Naive thymus-derived CD4-positive, alpha-beta T cell (primary cell): ENCODE measurements at places on chromosomes 11 and 22. TPM values are rescaled to one million over a fixed set of nuclear protein-coding genes. Genes with fewer than 3 reads are reported as not detected.

- no peak for DNase-seq
- no peak overlapping the region for H3K4me3 ChIP-seq
- H3K27me3 ChIP-seq = no peaks in the 10 kb centered on the region
- H3K36me3 ChIP-seq = peaks cover 9% of the 10 kb centered on the region
Observed at GRCh38 chr22:45704648-45705047, 33.0 kb downstream of the ATXN10 start.

DNA sequence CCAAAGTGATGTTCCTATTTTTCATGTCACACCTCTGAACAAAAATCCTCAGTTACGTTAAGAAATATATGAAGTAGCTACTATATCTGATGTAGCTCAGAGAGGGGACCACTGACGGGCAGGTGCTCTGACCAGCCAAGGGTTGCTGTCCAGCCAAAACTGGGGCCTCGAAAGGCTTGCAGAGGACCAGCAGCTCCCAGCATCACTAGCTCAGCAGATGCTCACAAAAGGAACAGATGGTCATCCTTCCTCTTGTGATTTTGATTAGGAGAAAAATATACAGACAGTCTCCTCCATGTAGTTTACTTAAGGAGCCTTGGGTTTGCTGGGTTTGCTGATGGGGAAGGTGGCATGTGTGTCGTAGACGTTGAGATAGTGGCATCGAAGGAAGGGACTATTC is 374.6 kb upstream of the B3GAT1 start:
- DNase-seq = no peak
- H3K27me3 ChIP-seq = no peaks in the 10 kb centered on the region
- no peak overlapping the region for H3K4me3 ChIP-seq
- no peaks in the 10 kb centered on the region for H3K36me3 ChIP-seq
- no peaks in the 10 kb centered on the region for H3K4me1 ChIP-seq

GRCh38 chr11:133467686-133468085 is 64.6 kb downstream of the OPCML start:
- no peaks in the 10 kb centered on the region for H3K36me3 ChIP-seq
- H3K27me3 ChIP-seq = no peaks in the 10 kb centered on the region
- no peak overlapping the region for H3K4me3 ChIP-seq
- no peak overlapping the region for H3K27ac ChIP-seq

GRCh38 chr11:662689-663274 is 25.7 kb downstream of the DRD4 start:
- no peaks in the 10 kb centered on the region for H3K4me1 ChIP-seq
- H3K27ac ChIP-seq = no peak overlapping the region
- no peaks in the 10 kb centered on the region for H3K36me3 ChIP-seq
- DNase-seq = peak; percentile 39
- no peak overlapping the region for H3K4me3 ChIP-seq
- no peaks in the 10 kb centered on the region for H3K27me3 ChIP-seq

GRCh38 chr22:38706101-38706900 is 557 bp downstream of the GTPBP1 start:
- DNase-seq = peak; percentile 36
- H3K4me3 ChIP-seq = peak overlapping the region; percentile 80
- H3K27ac ChIP-seq = peak overlapping the region; percentile 90
- peaks cover 42% of the 10 kb centered on the region for H3K4me1 ChIP-seq
- no peaks in the 10 kb centered on the region for H3K36me3 ChIP-seq
- H3K27me3 ChIP-seq = no peaks in the 10 kb centered on the region

GDPD5 gene
- total RNA-seq = 27.6 TPM
